Effector CD4-positive, alpha-beta T cell (primary cell): ENCODE measurements at places on chromosomes 6 and 20.

DNA sequence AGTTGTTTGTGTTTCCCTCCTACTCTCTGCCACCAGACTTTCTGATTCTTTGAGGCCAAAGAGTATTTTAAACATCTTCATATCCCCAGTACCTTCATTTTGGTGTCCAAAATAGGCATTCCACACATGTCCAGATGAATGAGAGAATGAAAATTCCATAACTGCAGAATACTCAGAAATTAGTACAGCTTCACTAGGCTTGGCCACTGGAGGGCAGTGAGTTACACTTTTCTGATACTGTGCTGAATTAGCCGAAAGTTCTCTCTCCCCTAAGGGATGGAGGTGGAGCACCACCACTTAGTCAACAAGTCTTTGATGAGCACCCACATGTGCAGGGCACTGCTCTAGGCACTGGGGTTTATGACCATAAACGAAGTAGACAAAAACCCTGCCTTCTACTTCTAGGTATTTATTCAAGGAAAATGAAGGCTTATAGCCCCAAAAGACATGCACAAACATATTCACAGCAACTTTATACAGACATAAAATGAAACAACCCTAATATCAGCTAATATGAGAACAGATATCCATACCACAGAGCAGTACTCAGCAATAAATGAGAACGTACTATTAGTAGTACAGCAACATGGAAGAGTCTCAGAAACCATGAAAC lies 46.1 kb upstream of the TMEM217 start:
- no peak for DNase-seq

- no peak for DNase-seq
Measured at GRCh38 chr6:165060720-165061119, 248.7 kb downstream of the C6orf118 start.

- DNase-seq: no peak
Measured at GRCh38 chr6:152218887-152219286, 411.4 kb downstream of the ESR1 start.

- no peak for DNase-seq
Measured at GRCh38 chr6:135260612-135261011, 79.5 kb downstream of the MYB start.

GRCh38 chr20:50107086-50107660 lies 5.8 kb downstream of the UBE2V1 start:
- no peak for DNase-seq

DNA sequence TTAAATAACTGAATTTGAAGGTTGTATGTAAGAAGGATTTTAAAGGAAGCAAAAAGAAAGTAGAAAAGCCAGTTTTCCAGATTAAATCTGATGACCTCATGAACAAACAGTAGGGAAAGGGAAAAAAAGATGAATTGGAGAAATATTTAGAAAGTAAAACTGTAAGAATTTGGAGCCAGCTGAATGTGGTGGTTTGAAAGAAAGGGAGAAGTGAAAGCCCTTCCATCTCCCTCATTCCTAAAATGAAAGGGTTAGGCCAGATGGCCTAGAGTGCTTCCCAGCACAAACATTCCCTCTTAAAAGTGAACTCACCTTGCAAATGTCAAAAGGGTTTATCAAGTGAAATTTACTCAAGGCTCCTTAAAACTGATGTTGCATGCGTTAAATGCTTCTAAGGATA lies 139.3 kb upstream of the COL21A1 start:
- no peak for DNase-seq

GRCh38 chr20:48198929-48199451 lies 413.7 kb upstream of the SULF2 start:
- DNase-seq: no peak

- no peak for DNase-seq
Measured at GRCh38 chr6:139533171-139533570, 158.7 kb upstream of the CITED2 start.

GRCh38 chr20:54023406-54023805 lies 47.0 kb downstream of the BCAS1 start:
- no peak for DNase-seq

GRCh38 chr6:26158581-26159356 lies 71.5 kb downstream of the HFE start:
- DNase-seq: peak; percentile 55

DNA sequence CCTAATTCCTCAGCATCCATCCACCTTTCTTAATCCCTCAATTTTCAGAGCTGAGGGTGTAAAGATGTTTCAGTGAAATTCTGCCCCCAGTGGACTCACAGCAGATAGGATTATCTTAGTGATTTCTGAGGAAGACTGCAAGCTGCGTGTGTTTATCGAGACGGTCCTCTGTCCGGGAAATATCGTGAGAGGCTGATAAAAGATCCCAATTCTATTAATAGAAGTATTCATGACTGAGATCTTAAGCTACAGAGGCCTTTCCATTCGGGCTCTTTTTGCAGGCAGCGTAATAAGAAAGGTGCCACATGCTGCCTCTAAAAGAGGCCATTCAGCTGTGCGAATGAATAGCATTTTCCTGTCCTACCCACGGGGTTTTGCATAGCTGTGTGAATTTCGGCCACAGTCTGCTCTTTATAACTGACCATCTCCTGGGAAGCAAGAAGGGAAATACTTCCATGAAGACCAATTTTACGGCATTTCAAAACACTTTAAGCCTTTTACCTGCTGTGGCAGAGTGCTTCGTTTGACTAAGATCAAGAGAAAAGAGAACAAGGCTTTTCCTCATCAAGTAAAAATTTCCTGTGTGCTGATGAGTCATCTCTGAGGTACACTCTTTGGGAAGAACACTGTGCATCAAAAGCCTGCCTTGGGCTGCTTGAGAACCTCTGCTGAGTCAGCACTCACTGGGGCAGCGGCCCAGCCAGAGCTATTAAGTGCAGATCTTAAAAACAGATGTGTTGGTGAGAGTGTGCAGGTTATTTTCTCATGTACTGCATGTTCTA lies 208.8 kb downstream of the ARHGAP18 start:
- DNase-seq: no peak

GRCh38 chr20:21615617-21616080 lies 89.8 kb upstream of the PAX1 start:
- peak; percentile 32 for DNase-seq

- DNase-seq: no peak
Measured at GRCh38 chr6:79640146-79641111, 9.3 kb downstream of the SH3BGRL2 start.

DNA sequence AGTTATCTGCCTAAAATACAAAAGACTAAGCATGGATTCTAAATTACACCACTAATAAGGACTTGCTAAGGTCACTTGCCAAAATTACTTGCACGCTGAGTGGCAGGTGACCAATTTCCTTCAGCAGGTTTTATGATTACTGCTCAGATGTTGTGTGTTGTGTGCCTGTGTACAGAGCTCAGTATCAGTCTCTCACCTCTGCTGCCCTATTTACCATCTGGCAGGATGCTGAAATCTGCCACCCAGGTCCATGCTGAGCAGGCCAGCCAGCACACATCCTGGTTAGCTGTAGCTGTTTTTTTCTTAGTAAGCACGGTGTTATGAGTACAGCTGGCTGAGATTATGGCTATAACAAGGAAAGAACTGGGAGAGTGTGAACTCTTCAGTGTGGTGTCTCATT lies 34.0 kb downstream of the ELOVL4 start:
- DNase-seq: no peak

DNA sequence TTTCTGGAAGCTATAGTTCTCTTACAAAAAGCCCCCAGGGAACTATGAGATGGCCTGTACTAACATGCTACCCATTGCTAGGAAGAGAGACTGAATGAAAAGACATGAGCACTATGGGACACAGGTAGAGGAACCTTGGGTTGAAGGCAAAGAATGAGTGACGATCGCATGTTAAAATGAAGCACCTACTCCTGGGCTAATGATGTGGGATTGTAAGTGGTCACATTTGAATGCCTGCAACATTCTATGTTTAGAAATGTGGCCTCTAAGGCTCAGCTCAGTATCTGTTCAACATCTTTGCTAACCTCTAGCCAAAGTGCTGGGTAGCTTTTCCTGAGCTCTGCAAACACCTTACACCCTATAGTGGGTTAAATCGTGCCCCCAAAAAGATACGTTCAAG lies 5.2 kb upstream of the ZC3H12D start:
- no peak for DNase-seq

- no peak for DNase-seq
Measured at GRCh38 chr6:36079601-36080000, 50.7 kb upstream of the MAPK13 start.

GRCh38 chr6:7916959-7917358 lies 6.4 kb upstream of the TXNDC5 start:
- no peak for DNase-seq

DNA sequence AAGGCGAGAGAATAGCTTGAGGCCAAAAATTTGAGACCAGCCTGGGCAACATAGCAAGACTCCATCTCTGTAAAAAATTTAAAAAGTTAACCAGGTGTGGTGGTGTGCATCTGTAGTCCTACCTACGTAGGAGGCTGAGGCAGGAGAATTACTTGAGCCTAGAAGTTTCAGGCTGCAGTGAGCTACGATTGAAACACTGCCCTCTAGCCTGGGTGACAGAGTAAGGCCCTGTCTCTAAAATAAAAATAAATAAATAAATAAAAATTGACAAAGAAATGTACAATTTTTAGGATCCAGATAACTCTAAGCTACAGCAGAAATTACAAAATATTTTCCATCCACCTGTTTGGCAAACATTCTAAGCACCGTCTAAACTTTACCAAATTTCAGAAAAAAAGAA lies 941.0 kb upstream of the ADGRB3 start:
- DNase-seq: no peak

DNA sequence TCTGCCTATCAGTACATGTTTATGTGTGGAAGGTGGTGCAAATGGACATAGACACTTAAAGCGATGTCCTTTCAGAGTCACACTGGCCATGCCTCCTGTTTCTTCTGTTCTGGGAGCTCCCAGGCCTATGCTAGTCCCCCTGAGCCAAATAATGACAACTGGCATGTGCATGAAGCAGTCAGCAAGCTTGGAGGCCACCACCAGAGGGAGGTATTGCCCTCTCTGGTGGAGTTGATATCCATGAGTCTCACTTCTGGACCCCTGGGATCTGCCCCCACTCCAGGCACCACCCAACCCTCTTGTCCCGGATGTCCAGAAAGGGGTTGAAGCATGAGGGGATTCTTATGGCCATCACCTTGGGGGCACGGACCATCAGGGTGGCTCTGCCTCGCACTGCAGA lies 172.2 kb downstream of the AIG1 start:
- no peak for DNase-seq

DNA sequence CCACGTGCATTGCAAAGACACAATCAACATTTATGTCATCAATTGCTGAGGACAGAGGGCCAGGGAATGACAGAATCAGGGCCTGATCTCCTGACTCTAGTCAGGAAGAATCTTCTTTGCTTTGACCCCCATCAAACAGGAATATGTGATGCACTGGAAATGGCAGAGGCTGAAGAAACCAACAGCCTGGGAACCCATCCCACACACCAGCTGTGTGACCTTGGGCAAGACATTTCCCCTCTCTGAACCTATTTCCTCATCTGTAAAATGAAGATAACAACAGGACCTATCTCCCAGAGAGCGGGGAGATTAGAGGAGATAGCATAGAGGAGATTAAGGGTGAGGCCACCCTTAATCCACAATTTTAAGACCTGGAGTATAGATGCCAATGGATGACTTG lies 1.5 kb downstream of the HNF4A start:
- no peak for DNase-seq

DNA sequence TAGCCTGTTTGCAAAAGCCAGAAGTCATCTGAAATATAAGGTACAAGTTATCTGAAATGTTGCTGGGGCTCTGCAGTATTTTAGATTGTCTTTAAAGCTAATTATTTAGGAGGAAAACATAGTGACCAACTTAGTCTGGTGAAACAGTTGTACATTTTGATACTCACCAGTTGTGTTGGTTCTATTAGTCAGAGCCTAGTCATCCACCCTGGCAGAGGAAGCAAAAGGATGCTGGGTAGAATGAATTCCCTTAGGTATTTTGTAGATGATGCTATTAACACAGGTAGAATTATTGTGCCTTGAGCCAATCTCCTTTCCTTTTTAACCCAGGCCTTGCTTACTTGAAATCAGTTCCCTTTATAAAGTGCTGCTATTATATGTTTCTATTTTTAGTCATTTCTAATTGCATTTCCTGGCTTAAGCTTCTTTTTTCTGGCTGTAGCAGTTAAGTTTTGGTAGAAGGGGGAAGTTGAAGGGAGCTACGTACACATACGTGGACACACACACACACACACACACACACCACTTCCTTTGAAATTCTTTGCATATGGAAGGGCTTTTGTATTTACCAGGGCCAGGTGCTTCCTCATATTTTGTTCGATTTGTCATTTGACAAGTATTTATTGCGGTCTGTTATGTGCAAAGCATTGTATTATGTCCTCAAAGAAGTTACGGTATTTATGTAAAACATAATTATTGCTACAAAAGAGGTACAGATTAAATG lies 82.4 kb downstream of the RTN4IP1 start:
- no peak for DNase-seq

GRCh38 chr6:1775441-1775840 lies 165.7 kb downstream of the FOXC1 start:
- no peak for DNase-seq
